ENCODE measurements at places on chromosomes 2 and 18.

DNA sequence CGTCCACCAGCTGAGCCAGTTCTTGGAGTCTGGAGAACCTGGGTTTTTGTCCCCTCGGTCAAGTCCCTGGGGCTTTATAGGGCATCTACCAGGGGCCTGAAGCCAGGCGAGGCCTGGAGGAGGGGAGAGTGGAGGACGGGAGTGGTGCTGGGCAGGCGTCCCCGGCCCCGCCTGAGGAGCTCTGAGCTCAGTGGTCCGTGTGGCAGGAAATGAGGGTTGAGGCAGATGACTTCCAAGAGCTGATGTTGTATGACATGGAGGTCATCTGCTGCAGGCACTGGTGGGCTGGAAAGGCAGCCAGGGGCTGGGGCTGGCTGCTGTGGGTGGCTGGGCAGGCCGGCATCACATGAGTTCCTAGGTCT lies 118.5 kb upstream of the HS6ST1 start:
- DNase-seq = no peak

DNA sequence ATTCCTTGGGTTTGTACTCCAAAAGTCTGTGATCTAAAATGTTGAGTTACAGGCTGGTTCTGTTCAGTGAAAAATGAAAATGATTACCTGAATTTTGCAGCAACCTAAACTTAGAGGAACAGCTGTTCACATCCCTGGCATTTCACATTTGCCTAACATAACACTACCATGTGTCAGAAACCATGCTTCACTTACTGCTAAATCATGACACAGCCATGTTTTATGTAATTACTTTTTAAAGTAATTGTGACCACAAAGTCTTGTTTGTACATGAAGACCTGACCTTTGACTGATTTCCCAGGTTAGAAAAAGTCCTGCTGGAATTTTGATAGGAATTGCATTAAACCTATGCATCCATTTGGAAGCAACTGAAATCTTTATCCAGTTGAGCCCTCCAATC lies 79.1 kb downstream of the FAM168B start:
- no peak for DNase-seq

DNA sequence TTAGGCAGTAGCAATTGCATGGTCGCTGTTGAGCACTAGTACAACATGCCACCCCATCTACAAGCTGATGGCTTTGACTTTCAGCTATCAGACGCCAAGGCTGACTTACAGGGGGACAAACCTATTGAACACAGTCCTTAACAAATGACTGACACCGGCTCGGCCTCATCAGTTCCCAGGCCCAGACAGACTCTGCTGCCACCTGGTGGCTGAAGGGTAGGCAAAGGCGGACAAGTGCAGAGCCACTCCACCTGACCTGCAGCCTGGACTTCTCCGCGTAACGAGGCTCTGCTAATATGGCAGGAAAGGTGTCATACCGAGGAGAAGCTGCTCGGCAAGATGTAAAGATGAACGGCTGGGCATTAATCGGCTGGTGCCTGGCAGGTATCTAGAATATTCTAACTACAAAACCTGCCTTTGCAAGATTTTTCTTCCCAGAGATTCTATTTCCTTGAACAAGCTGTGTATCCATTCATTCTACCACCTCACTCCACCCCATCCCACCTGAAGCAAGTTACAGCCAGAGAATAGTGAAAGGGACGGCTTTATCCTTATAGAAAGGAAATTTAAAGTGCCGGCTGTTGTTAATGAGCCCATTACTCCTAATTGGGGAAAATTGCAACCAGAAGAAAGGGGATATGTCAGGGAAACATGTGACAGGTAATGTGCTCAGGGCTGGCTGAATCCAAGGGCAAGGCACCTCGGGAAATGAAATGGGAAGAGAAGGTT lies 67.4 kb downstream of the STEAP3 start:
- peak; percentile 53 for DNase-seq

DNA sequence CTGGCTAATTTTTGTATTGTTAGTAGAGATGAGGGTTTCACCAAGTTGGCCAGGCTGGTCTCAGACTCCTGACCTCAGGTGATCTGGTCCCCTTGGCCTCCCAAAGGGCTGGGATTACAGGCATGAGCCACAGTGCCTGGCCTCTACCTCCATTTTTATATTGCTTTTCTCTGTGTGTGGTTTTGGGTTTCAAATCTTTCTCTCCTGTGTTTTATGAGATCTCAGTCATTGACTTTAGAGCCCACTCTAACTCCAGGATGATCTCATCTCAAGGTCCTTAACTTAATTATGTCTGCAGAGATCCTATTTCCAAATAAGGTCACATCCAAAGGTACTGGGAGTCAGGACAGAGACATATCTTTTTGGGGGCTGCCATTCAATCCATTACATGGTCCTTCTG lies 24.7 kb downstream of the ARL4C start:
- DNase-seq = no peak

DNA sequence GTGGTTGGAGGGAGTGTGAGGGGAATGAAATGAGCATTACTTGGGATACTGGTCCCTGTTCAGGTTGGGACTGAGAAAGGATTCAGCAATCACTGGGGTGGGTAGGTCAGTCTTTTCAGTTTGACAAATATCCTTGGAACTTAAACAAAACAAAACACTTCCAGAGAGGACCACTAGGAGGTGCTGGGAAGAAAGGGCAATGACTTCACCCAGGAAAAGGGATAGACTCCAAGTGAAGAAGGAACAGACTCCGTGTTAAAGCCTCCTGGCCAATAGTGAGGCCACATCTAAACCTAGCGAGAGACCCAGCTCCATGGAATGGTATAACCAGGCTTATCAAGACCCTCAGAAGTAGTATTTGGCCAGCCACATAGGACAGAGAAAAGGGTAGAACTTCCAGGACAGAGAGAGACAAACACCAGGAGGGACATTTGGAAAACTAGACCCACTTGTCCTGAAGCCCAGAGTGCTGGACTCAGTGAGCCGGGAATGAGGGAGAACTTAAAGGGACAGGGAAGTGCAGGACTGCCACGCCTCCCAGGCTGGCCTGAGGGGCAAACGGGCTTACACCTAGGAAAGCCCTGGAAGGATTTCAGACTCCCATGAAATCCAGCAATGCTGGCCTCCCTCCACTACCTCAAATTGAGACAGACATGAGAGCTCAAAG lies 19.6 kb upstream of the KCNG3 start:
- no peak for DNase-seq

DNA sequence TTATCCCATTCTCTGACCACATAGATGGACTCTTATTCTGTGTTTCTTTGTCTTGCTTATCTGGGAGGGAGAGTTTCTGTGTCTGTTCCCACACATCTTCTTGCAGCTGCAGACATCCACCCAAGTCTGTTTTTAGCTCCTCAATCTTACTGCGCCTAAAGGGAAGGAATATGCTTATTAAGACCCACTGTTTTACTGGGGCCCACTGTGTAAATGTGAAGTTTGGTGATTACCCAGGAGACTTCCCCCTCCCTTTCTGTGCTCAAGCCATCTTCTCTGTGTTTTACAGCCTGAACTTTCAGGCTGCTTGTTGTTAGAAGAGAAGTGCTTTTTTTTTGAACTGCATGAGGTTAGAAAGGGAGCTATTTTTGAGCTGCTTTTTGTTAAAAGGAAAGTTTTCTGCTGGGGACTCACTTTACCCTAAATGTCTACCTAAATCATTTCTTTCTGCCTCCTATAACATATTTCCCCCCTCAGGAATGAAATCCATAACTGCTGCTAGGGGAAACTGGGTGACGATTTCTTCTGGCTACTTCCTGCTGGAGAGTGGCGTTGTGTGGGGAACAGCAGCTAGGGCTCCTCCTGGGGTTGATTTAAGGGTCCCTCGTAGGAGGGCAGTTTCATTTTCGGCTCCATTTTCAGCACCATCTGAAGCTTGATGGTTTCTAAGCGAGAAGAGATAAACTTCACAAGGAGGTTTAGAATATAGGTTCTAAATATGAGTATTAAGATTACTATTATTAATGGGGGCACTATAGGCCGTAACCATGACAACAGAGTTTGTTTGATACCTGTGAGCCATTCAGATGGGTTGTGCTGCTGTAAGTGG lies 39.5 kb upstream of the GMCL1 start:
- DNase-seq = no peak

DNA sequence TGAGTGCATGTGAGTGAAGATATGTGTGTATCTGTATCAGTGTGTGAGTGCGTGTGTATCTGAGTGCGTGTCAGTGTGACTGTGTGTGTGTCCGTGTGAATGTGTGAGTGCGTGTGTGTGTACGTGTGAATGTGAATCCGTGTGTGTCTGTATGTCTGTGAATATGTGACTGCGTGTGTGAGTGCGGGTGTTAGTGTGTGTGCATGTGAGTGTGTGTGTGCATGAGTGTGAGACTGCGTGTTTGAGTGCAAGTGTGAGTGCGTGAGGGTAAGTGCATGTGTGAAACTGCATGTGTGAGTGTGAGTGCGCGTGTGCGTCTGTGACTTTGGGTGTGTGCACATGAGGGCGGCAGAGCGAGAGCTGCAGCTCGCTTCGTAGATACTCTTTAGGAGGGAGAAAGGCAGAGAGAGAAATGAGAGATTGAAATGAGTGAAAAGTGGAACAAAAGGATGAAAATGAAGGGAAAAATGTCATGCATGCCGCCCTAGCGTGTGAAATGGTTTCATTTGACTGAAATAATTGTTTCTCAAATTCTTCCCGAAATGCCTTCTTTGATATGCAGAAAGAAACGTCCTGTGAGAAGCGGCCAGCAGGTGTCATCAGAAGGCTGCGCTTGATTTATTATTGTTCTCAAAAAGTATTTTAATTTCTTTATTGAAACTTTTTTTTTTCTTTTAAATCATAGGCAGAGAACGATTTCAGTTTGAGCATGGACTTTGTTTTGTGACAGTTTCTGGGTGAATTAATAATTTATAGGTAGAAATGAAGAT lies 25.6 kb downstream of the ZNF407 start:
- peak; percentile 16 for DNase-seq

GRCh38 chr2:175205523-175205922 lies 24.0 kb upstream of the ATP5MC3 start:
- no peak for DNase-seq

- DNase-seq = peak; percentile 47
These were observed at the start of gene PRKCE for GRCh38 chr2:45651415-45652089. PRKCE (plus strand) TSS chr2:45651675.

DNA sequence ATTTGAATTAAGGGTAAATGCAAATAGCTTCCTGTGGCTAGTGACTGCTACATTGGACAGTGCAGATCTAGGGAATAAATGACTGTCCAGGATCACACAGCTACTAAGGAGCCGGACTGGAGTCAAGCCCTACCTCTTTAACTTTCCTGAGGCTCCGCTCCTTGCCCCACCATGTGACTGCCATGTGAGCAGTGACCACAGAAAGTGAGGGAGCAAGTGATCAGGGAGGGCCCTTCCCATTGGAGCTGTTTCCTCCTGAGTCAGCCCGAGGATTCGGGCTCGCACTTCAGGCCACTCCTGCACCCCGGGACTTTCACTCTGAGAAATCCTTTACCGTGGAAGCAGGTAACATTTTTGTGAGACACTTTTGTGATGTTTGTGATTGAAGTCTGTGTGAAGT lies 198.0 kb downstream of the ANKRD30B start:
- DNase-seq = no peak

GRCh38 chr2:148813603-148814065 lies 61.4 kb upstream of the KIF5C start:
- peak; percentile 54 for DNase-seq
